ENCODE measurements at places on chromosomes 13 and 19.
A peak's percentile ranks its signal among the peaks of the same experiment; 100 is the strongest.

DNA sequence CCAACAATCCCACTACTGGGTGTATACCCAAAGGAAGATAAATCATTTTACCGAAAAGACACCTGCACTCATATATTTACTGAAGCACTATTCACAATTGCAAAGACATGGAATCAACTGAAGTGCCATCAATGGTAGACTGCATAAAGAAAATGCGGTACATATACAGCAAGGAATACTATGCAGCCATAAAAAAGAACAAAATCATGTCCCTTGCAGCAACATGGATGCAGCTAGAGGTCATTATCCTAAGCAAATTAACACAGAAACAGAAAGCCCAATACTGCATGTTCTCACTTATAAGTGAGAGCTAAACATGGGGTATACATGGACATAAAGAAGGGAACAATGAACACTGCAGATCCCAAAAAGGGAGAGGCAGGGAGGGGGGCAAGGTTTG is 2.7 kb upstream of the ZNF507 start:
- no peak for DNase-seq

DNA sequence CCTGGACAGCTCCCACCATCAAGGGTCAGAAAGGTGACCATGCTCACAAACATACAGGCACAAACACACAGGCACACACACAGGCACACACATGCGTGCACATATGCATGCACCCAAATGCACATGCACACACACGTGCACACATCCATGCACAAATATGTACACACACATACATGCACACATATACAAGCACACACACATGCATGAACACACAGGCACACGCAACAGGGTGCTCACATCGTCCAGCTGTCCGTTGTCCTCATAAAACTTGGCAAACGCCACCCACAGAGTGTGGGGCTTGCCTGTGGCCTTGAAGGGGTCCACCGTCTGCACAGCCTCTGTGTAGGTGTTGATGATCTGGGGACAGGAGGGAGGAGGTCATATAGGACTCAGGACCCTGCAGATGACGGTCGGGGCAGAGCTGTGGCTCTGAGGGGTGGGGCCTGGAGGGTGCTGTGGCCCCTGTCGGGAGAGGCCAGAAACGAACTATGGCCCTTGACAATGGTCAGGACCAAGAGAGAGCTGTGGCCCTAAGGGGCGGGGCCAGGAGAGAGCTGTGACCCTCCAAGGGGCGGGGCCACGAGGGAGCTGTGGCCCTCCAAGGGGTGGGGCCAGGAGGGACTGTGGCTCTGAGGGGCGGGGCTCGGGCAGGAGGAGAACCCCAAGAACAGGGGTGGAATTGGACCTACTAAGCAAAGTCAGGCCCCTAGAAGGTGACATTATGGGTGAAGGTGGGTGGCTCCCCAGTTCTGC is 6.2 kb downstream of the XAB2 start:
- no peak for DNase-seq

- DNase-seq, result no peak
Observed at GRCh38 chr19:33325920-33326319, 23.6 kb upstream of the CEBPA start.

DNA sequence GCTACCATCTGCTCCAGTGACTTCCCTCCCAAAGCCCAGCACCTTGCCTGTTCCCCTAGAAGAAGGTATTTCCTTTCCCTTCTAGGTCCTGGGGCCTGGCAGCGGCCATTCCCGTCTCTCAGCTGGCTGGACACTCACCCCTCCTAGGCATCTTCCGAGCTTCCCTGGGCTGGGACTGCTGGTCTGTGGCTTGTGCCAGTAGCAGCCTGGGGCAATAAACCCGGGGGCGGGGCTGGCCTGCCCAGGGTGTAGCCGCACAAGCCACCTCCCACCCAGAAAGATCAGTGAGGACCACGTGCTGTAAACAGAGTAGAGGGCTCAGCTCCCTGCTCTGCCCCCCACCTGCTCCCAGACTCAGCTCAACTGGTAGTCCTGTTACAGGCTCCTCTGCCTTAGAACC is 15.0 kb downstream of the LIPE start:
- DNase-seq, result peak; percentile 86

DNA sequence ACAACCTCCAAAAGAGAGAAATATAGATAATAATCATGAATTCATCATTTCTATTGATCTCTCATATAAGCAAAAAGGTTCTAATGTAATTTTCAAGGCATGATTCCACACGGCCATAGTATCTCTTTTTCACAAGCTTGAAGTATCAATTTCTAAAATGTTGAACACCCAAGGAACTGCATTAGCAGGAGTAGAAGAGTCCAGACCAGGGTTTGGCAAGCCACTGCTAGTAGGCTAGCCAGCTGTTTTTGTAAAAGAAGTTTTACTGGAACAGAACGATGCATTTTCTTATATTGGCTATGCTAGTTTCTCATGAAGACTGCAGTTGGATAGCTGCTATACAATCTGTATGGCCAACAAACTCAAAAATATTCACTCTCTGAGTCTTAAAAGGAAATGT is 481.5 kb upstream of the MIR17HG start:
- no peak for DNase-seq

GRCh38 chr13:31772231-31772630 is 32.9 kb downstream of the RXFP2 start:
- no peak for DNase-seq

- DNase-seq, result no peak
Observed at GRCh38 chr19:18150776-18151624, 2.0 kb upstream of the PIK3R2 start.

- no peak for DNase-seq
Observed at GRCh38 chr19:1524287-1524971, 552 bp downstream of the PLK5 start.

GRCh38 chr13:92649140-92649813 is 577.3 kb upstream of the GPC6 start:
- DNase-seq, result no peak

DNA sequence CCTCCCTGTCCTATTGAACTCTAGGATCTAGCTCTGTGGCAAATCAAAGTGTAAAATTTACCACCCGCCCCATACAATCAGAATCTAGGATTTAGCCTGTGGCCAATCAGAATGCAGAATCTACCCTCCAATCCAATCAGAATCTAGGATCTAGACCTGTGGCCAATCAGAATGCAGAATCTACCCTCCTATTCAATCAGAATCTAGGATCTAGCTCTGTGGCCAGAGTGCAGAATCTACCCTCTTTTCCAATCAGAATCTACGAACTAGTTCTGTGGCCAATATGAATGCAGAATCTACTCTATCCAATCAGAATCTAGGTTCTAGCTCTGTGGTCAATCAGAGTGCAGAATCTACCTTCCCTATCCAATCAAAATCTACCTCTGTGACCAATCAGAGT is 25.8 kb downstream of the PRKD2 start:
- no peak for DNase-seq

GRCh38 chr19:56144376-56144775 is 3.3 kb downstream of the ZNF444 start:
- DNase-seq, result no peak

DNA sequence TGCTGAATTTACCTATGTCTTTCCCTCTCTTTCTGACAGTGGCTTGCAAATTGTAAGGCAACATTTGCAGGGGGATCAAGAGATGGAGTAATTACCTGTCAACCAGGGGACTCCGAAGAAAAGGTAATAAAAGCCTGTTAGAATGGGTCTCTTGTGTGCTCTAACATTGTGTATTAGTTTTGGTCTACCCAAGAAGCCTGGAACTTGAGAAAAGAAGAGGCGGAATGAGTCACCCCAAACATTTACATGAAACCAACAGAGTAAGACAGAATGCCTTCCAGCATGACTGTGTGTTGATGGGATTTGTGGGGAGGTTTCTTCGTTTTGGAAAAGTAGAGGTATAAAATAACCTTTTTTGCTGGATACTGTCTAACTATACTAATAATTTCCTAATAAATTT is 36.7 kb downstream of the ZAR1L start:
- DNase-seq, result no peak

DNA sequence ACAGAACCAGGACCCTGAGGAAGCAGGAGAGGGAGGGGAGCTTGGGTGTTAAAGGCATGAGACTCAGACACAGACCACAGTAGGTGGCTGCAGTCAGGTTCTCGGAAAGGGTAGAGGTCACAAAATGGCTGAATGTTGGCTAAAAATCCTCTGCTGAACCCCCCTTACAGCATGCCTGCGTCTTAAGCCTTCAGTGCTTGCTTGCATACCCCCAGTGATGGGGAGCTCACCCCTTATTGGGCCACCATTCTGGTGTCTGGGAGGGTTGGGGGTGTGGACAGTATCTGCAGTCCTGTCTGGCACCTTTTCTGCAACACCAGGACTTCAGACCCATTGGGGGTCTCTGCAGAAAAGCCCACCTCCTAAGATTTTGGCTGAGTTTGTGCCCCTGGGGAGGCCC is 14.2 kb upstream of the B3GNT3 start:
- no peak for DNase-seq

- no peak for DNase-seq
Observed at GRCh38 chr13:111650626-111651025, 330.2 kb downstream of the TEX29 start.

DNA sequence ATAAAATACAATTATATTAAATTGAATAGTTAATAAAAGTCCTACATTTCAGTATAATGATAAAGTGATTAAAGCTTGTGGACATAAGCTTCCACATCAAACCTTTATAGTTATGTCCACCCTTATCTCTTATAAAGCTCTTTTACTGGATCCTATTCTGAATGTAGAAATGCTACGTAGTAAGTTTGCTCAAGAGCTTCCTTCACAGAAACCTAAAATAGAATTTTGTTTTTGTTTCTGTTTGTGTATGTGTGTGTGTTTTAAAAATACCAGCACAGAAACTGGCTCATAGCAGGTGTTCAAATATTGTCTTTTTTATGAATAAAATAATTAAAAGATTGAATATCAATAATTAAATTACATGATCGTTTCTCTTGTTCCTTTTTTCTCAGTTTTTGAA is 21.0 kb upstream of the UFM1 start:
- no peak for DNase-seq

DNA sequence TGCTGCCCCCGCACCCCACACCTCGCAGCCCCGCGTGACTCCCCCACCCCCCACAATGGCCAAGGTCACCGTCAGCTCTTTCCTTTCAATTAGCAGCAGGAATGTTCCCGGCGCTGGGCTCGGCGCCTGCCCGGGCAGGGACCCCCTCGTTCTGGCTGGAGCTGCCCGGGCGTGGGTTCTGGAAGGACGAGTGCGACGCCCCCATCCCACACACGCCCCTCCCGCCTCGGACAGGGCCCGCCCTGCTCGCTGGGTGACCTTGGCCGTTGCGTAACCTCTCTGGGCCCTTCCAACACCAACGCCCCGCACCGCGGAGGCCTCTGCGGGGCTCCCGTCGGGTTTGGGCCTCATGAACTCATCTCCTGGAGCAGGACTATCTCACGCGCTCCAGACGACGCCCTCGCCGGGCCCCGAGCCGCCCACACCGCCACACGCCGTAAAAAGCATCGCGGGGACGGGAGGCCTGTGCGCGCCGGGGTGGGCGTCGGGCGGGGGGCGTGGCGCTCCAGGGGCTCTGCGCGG is 10.3 kb downstream of the PALM start:
- no peak for DNase-seq

DNA sequence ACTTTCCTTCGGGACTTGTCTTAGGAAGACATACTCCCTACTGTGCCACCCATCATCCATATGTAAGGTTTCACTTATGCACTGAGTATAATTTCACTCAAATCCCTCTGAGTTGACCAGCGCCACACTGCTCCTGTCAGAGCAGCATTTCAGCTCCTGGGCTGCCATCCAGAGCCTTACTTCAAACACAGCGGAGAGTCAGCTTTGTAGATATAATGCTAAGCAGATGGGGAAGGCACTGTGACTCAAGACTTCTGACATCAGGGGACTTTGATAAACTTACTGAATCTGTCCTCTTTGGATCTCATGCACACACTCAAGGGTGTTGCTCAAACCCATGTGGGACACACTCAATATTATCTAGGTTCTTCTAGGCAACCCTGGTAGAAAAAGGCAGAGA is 34.9 kb downstream of the DOCK9 start:
- DNase-seq, result no peak

DNA sequence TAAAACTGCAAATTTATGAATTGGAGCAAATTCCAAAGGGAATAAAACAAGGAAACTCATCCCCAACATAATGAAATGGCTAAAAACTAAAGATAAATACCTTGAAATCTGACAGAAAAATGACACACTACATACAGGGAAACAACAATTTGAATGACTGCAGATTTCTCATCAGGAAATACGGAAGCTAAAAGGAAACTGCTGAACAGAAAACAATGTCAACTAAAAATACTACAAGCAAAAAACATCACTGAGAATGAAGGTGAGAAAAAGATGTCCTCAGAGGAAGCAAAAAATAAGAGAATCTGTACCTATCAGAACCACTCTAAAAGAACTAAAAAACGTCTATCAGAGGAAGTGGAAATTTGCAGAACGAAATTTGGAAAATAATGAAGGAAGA is 39.5 kb downstream of the ZSWIM9 start:
- no peak for DNase-seq

DNA sequence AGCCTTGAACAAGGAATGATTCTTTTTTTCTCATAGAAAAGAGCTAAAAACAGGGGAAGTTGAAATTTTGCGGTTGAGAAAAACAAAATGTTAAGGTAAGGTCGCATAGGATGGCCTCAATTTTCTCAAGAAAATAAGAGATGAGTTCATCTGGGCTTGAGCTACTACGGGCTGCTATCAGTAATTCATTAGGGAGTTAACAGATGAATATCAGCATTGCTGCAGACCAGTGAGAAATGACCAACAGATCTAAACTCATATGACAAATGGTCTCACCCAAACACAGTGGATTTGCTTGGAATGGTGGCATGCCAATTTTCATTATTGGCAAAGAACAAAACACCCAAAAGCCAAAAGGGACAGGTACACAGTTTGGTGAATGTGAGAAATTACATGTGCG is 56.6 kb downstream of the GPC6 start:
- DNase-seq, result no peak
